Activated naive CD4-positive, alpha-beta T cell treated with anti-CD3 and anti-CD28 coated beads, Interleukin-2, amount 50 U/mL, for 72 hours (primary cell): ENCODE measurements at places on chromosomes 1 and 21. TPM values are rescaled to one million over a fixed set of nuclear protein-coding genes. Genes with fewer than 3 reads are reported as not detected.

TMEM201 gene
- 16.5 TPM for total RNA-seq

DNA sequence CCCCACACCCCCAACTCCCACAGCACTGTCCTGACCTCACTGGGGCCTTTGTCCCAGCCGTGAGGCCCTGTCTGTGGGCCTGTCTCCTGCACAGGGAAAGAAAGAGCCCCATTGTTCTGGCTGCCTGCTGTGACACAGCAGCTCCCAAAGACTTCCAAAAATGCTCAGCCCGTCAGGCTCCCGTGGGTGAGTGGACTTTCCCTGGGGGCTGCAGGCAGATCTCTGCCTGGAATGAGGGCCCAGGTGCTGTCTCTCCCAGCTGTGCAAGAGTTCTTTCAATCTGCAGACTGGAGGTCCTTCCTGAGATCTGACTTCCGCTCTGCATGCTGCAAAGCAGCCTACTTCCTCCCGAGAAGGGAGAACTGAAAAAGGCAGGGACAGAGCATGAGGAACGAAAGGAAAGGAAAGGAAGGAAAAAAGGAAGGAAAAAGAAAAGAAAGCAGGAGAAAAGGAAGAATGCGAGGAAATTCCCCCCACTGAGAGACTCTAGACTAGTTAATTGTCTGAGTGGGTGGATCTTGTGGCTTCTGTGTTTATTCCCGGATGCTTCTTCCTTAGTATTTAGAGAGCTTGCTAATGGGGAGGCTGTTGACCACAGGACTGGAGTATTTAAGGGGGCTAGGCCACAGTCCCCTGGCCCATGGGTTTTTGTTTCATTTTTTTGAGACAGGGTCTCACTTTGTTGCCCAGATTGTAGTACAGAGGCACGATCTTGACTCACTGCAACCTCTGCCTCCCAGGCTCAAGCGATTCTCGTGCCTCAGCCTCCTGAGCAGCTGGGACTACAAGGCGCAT lies 15.0 kb downstream of the NES start:
- no peak for DNase-seq

ZMYND12 gene
- total RNA-seq, result 0.84 TPM

GRCh38 chr1:72064196-72065075 lies 217.9 kb downstream of the NEGR1 start:
- no peak for DNase-seq

GRCh38 chr1:83813576-83813975 lies 185.4 kb downstream of the TTLL7 start:
- no peak for DNase-seq

- DNase-seq, result no peak
These were observed 12.9 kb downstream of the LRRN2 start for GRCh38 chr1:204672482-204673121.

DNA sequence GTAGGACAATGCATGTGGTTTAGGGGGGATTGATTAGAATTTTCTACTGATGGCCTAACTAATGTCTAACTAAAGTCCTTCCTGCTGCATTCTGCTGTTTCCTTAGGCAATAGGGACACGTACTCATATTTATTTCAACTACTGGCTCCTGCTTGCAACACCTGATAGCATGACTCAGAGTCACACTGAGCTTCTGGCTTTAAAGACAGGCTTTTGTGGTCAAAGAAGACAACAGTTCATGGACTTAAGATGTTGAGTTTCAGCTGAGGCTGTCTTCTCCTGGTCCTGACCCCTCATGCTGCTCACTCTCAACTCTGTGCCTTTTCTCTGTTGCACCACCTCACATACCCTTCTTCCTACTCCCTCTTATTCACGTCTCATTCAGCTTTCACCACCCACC lies 29.1 kb upstream of the TRABD2B start:
- no peak for DNase-seq

GRCh38 chr1:36168514-36168913 lies 12.6 kb downstream of the MAP7D1 start:
- no peak for DNase-seq

DNA sequence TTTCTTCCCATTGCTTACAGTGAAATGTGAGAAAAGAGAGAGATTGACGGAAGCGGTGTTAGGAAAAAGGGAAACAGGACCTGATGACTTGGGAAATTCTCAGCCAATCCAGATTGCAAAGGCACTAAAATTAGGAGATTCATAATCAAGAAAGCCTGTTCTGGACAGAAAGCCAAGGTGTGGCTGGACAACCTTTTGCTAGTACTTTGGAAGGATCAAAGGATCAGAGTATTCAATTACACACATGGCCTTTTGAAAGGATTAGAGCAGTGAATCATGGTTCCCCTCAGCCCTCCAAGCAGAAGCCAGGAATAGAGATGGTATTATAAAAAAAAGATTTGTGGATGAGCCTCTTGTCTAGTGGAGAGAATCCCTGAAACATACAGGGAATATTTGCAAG lies 669.8 kb upstream of the ADAMTS5 start:
- no peak for DNase-seq

DNA sequence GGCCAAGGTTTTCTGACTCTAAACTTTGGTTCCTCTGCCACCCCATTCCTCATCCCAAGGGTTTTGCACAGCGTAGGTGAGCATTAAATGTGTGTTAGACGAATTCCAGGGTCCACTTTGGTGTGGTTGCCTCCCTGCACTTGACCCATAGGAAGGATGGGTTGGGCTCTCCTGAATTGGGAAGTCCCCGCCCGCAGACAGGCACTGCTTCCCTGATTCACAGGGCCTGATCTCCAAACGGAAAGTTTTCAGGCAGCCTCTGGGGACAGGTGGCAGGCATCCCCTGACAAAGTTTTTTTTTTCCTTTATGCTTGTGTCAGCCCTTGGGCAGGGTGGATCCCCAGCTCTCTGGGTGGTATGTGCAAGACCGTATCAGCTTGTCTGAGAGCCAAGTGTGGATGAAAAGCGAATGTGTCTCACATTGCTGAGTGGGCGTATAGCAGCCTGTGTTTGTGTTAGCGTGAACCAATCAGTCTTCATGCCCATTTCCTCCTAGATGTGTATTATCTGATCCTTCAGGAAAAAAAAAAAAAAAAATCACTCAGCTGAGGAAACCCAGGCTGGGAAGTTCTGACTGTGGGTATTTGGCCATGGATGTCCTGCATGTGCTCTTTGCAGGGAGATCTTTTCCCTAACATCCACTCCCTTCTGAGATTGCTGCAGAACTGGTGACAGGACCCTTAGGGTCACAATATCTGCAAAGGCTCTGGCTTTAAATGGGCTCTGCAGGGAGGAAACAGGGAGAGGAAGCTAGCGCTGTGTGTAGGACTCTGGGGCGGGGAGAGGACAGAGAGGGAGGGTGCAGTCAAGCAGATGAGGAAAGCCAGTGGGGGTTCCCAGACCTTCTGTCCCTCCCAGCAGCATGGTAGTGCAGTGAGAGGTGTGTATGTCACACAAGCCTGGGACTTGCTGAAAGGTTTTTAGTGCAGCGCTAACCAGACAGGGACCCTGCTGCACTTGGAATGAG lies 42.2 kb upstream of the TRABD2B start:
- no peak for DNase-seq
